ENCODE measurements at places on chromosomes 7 and 10. TPM values are rescaled to one million over a fixed set of nuclear protein-coding genes. Genes with fewer than 3 reads are reported as not detected.

The PON3 gene
- not detected for total RNA-seq

The CTAGE8 gene
- total RNA-seq: 0.66 TPM

DNA sequence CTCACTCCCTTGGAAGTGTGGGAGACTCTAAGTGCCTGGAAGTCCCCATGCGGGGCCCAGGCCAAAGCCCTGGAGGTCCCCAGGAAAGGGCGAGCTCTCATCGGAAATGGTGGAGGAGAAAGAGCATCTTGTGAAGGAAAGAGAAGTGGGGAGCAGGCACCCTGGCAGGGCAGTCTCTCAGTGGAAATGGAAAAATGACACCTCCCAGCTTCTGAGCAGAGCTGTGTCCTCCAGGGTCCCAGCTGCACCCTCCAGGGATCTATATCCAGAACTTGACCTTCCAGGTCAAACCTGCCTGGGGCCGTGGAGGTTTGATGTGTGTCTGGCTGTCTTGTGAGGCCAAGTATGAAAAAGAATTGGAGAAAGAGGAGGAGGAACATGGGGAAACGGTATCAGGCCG lies 29.5 kb downstream of the PAX2 start:
- DNase-seq: no peak
- H3K4me3 ChIP-seq: no peak overlapping the region
- no peaks in the 10 kb centered on the region for H3K4me1 ChIP-seq
- H3K27ac ChIP-seq: no peak overlapping the region

The VIPR2 gene
- total RNA-seq: 2.2 TPM

DNA sequence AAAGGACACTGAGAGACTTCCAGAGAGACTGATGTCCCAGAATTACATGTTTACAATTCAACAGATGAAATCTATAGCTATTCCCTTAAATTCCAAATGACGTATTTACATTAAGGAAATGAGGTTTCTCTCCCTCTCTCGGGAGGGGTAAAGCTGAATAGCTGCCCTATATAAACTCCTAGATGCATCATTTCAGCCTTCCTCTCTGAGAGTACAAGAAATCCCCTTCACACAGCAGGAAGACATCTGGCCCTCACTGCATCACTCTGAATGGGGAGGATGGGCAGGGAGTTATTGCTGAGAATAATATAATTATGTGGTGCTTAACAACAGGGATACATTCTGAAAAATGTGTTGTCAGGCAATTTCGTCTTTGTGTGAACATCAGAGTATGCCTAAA lies 11.0 kb downstream of the POT1 start:
- DNase-seq: no peak
- H3K27ac ChIP-seq: no peak overlapping the region
- no peaks in the 10 kb centered on the region for H3K4me1 ChIP-seq
- no peaks in the 10 kb centered on the region for H3K27me3 ChIP-seq
- no peak overlapping the region for H3K4me3 ChIP-seq
- H3K36me3 ChIP-seq: peaks cover 7% of the 10 kb centered on the region

DNA sequence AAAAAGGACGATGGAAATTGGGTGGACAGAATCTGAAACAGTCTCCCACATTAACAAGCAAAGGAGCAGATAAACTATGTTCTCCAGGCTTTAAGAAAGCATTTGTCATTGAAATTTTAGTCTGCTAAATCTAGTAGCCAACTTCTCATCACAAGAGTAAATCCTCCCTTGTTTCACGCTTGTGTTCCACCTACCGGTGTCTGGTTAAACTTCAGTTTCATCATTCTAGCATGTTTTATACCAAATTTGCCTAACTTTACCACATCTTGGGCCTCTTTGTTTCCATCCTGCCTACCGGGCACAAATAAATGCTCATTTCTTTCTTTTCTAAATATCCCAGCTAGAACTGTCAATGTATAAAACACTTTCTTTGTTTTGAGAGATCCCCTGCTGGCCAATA lies 5.8 kb downstream of the LIPA start:
- H3K4me1 ChIP-seq: peaks cover 4% of the 10 kb centered on the region
- H3K4me3 ChIP-seq: no peak overlapping the region
- no peaks in the 10 kb centered on the region for H3K27me3 ChIP-seq
- no peak for DNase-seq
- H3K36me3 ChIP-seq: peaks cover 5% of the 10 kb centered on the region

The DPY19L1 gene
- total RNA-seq: 21.7 TPM

The PON1 gene
- not detected for total RNA-seq

DNA sequence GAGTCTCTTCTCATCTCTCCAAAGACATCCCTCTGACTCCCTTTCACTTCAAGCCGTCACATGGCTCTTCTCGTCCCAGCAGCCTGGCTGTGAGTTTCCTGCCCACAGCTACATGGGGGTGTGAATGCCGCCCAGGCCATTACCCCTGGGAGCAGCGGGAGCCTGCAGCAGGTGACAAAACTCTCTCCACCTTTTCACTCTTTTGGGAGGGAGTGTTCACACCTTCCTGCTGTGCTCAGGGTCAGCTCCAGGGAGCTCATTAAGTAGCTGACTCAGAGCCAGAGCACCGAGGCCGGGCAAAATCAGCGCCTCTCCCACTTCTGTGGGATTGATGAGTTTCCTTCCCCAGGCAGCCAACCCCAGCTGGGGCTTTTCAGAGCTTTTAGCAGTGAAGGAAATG lies 271.3 kb downstream of the TYW1 start:
- H3K36me3 ChIP-seq: no peaks in the 10 kb centered on the region
- DNase-seq: no peak
- H3K4me1 ChIP-seq: no peaks in the 10 kb centered on the region
- no peaks in the 10 kb centered on the region for H3K27me3 ChIP-seq

- no peaks in the 10 kb centered on the region for H3K36me3 ChIP-seq
- no peaks in the 10 kb centered on the region for H3K27me3 ChIP-seq
- DNase-seq: no peak
- no peak overlapping the region for H3K4me3 ChIP-seq
Measured at GRCh38 chr10:64115908-64116643, 594.9 kb downstream of the REEP3 start.

The ARHGAP22 gene
- total RNA-seq: not detected

The SPDYE9 gene
- not detected for total RNA-seq

DNA sequence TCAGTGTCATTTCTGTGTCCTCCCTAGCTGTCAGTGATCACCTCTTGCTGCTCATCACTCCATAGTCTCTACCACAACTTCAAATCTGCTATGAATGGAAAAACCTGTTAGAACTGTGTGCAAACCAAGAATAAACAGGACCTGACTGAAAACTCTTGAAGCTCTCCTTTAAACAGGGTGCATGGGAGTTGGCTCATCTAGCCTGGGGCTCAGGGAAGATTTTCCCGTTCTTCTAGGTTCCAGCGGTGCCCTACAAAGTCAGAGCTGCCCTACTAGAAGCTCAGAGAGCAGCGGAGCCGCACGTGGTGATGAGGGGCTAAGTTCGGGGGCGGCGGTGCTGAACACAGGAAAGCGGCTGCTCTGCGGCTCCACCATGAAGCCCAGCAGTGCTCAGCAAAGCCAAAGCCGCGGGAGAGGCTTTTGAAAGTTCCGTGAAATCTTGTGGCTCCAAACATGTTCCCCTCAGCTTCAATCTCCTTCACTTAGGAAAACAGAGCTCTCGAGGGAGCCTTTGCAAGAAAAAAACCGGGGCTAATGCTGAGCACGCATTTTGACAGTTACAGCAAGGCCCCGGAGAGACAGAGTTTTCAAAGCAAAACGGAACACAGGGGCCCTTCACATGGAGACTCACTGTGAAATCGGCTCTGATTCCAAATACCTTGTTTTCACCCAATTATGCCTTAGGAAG lies 30.5 kb downstream of the RGS10 start:
- peaks cover 28% of the 10 kb centered on the region for H3K36me3 ChIP-seq
- no peak overlapping the region for H3K4me3 ChIP-seq
- peak; percentile 60 for DNase-seq
- H3K4me1 ChIP-seq: peaks cover 17% of the 10 kb centered on the region

DNA sequence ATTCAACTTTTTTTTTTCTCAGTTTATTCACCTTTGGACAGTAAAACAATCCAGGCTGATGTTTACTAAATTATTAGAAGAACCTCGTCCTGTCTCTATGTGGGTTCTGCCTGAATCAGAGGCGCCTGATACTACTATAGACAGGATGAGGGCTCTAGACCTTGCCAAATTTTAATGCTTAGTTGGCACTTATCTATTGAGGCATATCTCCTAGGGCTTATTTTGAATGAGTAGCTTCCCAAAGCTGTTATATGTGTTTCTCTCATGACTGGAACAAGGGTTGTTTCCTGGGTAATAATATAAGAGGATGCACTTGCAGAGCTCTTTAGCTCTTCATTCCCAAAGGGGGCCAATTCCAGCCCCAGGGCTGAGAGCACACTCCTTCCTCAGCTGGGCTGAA lies 23.6 kb downstream of the HECW1 start:
- no peaks in the 10 kb centered on the region for H3K4me1 ChIP-seq
- H3K27me3 ChIP-seq: peaks cover 3% of the 10 kb centered on the region
- no peak overlapping the region for H3K27ac ChIP-seq
- no peak for DNase-seq

The FAM237B gene
- not detected for total RNA-seq

The GIMAP4 gene
- total RNA-seq: 105 TPM

DNA sequence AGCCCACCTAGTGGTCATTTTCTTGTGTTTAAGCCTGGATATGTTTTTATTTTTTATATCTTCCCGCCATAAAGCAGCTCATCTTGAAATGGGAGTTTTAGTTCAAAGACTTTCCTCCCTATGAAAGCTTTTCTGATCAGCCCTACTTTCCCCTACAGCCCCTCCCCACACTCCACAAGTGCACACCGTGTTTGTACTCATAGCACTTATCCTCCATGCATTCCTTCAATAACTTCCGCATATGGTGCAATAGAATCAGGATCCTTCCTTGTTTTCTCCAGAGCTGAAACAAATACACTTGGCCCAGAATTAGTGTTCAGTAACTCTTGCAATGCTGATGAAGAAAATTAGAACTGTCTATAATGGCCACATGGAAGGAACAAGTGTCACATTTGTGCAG lies 235.9 kb downstream of the KCNMA1 start:
- H3K4me1 ChIP-seq: no peaks in the 10 kb centered on the region
- no peak for DNase-seq
- no peak overlapping the region for H3K27ac ChIP-seq
- H3K4me3 ChIP-seq: no peak overlapping the region

GRCh38 chr10:51638211-51638610 lies 61.2 kb downstream of the CSTF2T start:
- H3K27me3 ChIP-seq: no peaks in the 10 kb centered on the region
- H3K4me3 ChIP-seq: no peak overlapping the region
- no peaks in the 10 kb centered on the region for H3K36me3 ChIP-seq
- H3K27ac ChIP-seq: no peak overlapping the region
- no peaks in the 10 kb centered on the region for H3K4me1 ChIP-seq

Data from natural killer cell (primary cell).